NB4 (cell line): ENCODE measurements at places on chromosomes 7 and 10.

DNA sequence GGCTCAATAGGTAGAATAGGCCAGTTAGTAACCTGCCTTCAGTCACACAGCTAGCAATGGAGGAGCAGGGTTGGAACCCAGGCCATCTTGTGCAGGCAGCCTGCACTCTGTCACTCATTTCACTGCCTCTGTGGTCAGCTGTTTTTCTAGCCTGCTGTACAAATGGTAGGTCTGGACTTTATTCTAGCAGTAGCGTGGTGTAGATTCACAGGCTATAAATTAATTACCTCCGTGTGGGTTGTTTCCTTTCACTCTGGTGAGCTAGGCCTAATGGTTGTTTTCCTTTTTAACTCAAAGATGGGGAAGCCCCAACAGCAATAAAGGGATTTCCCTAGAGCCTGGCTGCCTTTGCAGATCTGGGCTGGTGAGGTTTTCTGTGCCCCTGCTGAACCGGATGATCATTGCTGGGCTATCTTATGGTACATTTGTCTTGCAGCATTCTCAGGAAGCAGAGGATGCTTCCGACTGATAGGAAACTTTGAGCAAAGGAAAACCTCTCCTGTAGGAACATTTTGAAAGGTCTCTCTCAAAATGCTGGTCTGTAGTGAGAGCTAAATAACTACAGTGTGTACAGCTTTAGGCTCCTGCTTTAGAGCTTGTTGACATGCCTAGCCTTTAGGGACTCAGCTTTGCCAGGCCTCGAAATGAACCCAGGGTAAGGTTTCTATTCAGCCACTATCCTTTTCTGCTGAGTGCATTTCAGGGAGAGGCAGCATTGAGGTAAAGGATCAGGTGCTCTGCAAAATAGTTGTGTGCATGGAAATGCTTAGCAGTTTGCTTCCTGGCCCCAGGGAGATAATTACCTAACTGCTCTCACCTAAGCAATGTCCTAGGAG is 157.4 kb downstream of the ST7 start:
- peak; percentile 22 for DNase-seq

GRCh38 chr7:5508698-5509097 is 85.1 kb upstream of the TNRC18 start:
- DNase-seq = no peak

DNA sequence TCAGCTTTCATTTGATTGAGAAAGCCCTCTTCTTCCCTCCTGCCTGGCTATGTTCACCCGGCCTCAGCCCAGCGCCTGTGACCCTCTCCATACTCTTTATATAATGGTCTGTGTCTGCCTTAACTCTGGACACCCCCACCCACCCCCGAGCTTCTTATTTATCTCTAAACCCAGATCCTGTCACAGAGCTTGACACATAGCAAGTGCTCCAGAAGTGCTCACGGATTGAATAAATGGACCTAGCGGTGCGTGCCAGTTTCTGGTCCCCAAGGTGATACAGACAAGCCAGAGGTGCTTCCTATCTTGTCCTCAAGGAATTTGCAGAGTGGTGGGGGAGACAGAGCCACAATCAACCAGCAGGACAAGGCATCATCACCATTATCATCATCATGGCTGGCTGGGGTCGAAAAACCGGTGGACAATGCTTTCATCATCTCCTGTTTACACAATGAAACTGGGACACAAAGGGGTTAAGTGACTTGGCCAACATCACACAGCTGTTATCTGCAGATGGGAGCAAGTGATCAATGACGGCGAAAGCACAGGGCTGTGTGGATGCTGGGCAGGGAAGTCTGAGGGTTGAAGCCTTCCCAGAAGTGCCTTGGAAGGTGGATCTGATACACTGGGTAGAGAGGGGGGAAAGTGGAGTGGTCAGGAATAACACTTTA is 2.2 kb upstream of the LOXL4 start:
- no peak for DNase-seq

DNA sequence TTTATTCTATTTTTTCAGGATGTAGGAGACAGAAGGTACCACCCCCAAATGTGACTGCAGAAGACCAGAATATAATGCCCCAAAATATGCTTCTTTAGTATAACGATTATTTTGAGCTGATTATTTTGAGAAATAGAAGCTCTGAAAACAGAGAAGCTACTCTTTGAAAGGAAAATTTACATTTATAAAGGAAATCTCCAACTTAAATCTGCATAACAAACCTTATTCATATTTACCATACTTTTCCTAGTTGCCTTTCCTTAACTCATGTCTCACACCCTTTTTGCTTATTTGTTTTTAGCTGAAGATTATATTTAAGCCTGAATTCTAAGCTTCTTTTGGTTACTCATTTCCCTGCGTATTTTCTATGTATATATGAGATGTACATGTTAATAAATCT is 127.1 kb upstream of the THSD7A start:
- no peak for DNase-seq

GRCh38 chr10:77904100-77904840 is 22.3 kb downstream of the DLG5 start:
- DNase-seq = no peak

- no peak for DNase-seq
Observed at GRCh38 chr7:127501817-127502216, 83.6 kb downstream of the GCC1 start.
